Naive B cell (primary cell): ENCODE measurements at places on chromosomes 2 and 18. TPM values are rescaled to one million over a fixed set of nuclear protein-coding genes. Genes with fewer than 3 reads are reported as not detected.

RSAD2 gene
- polyA plus RNA-seq: not detected

- no peak for DNase-seq
- H3K36me3 ChIP-seq: no peaks in the 10 kb centered on the region
- no peaks in the 10 kb centered on the region for H3K4me1 ChIP-seq
These were observed 288.5 kb downstream of the TNS1 start for GRCh38 chr2:217714287-217714751.

- peaks cover 8% of the 10 kb centered on the region for H3K27me3 ChIP-seq
- H3K4me1 ChIP-seq: no peaks in the 10 kb centered on the region
- DNase-seq: no peak
- no peak within 1 kb of the TSS for H3K4me3 ChIP-seq
- H3K27ac ChIP-seq: no peak within 1 kb of the TSS
- no peaks in the 10 kb centered on the region for H3K36me3 ChIP-seq
These were observed at the start of gene CRYGA for GRCh38 chr2:208163489-208163888. Gene CRYGA, minus strand, starts transcription at chr2:208163589. Its CDS starts 33 bp downstream, at chr2:208163556.

DNA sequence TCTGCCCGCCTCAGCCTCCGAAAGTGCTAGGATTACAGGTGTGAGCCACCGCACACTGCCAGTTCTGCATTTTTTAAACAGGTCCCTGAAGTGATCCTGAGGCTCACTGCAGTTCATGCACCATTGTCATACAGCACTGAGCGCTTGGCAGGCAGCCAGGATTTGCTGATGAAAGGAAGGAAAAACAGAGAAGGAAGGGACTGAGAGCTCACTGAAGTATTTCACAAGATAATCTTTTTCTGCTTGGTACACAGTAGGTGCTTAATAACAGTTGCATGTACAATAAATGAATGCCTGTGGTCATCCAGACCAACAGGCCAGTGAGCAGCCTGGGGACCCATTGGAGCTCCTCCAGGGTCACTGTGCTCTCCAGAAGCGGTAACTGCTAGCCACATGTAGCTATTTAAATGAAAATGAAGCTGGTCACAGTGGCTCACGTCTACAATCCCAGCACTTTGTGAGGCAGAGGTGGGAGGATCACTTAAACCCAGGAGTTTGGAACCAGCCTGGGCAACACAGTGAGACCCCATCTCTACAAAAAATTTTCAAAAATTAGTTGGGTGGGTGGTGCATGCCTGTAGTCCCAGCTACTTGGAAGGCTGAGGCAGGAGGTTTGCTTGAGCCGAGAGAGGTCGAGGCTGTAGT, 33.1 kb upstream of the SMAD7 start:
- H3K4me1 ChIP-seq: peaks cover 11% of the 10 kb centered on the region
- peaks cover 29% of the 10 kb centered on the region for H3K27me3 ChIP-seq
- H3K4me3 ChIP-seq: no peak overlapping the region

DNA sequence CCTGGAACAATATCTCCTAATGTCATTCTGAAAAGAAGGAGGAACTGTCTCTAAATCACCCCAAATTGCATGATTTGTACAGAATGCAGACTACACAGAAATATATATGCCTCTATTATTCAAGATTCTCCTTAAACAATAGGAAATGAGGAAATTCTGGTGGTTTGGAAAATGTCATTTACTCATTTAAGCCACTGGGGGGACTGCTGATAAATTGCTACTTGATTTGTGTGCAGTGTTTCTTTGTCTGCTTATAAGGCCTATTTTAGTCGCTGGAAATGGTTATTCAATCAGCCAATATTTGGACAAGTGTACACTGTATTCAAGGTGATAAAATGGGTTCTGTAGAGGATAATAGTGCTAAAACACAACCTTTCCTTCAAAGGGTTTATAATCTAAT, 801.9 kb upstream of the CELF4 start:
- DNase-seq: no peak
- no peak overlapping the region for H3K4me3 ChIP-seq
- H3K27me3 ChIP-seq: no peaks in the 10 kb centered on the region
- H3K36me3 ChIP-seq: no peaks in the 10 kb centered on the region

GRCh38 chr2:2848621-2849333, 517.7 kb upstream of the MYT1L start:
- no peak overlapping the region for H3K4me3 ChIP-seq
- no peak for DNase-seq
- no peak overlapping the region for H3K27ac ChIP-seq
- H3K4me1 ChIP-seq: no peaks in the 10 kb centered on the region

DNA sequence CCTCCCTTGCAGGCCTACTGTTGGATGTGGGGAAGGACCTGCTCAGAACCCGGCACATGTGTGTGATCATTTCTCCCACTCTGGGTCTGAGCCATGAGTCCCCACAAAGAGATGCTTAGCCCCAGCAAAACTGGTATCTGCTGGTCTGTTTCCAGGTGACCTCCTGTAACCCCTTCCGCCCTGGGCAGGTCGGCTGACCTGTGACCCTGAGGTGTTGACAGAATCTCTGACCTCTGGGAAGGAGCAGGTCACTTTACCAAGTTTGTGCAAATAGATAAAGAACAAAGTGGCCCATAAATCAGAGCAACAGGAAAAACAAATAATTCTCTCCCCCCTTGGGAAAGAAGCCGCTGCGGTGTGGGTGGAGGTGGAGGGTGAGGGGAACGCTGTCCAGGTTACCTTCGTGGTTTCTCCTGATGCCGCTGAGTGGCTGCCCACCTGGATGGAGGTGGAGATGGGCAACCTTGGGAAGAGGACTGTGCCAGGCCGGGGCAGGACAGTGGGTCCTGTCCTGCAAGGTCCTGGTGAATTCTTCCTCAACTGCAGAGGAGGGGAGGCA, 174.0 kb upstream of the MYCN start:
- no peaks in the 10 kb centered on the region for H3K36me3 ChIP-seq
- no peak overlapping the region for H3K4me3 ChIP-seq
- no peaks in the 10 kb centered on the region for H3K4me1 ChIP-seq
